ENCODE measurements at places on chromosomes 16 and 17.

GRCh38 chr17:157901-158300, 20.5 kb downstream of the SCGB1C2 start:
- no peak for DNase-seq

DNA sequence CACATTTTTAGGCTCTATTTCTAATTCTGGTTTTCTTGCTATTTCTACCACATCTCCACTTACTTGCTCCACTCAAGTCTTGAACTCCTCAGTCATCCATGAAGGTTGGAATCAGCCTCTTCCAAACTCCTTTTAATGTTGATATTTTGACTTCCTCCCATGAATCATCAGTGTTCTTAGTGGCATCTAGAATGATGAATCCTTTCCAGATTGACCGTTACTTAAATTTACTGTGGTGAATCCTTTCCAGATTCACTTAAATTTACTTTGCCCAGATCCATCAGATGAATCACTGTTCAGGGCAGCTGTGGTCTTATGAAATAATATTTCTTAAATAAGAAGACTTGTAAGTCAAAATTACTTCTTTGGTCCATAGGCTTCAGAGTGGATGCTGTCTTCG, 32.4 kb downstream of the CLTC start:
- no peak for DNase-seq

DNA sequence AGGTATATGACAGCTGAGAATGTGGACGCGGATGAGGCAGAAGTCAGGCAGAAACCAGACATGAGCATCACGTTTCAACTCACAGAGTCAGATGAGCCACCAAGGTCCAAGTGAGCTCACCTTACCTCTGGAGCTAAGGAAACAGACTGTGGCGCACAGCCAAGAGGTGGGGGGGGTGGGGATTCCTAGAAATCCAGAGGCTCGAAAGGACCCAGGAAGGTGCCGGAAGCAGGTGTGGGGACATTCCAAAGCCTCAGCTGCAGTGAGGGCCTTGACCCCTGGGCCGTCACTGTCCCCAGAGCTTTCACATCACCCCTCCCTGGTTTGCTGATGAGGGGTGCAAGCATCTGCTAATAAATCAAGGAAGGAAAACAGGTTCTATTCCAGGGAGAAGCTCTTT, 29.3 kb upstream of the RCVRN start:
- no peak for DNase-seq

GRCh38 chr16:85395207-85395912, 217.8 kb upstream of the GSE1 start:
- DNase-seq, result peak; percentile 93

- no peak for DNase-seq
Measured at GRCh38 chr17:76009969-76010661, 9.5 kb downstream of the CDK3 start.

DNA sequence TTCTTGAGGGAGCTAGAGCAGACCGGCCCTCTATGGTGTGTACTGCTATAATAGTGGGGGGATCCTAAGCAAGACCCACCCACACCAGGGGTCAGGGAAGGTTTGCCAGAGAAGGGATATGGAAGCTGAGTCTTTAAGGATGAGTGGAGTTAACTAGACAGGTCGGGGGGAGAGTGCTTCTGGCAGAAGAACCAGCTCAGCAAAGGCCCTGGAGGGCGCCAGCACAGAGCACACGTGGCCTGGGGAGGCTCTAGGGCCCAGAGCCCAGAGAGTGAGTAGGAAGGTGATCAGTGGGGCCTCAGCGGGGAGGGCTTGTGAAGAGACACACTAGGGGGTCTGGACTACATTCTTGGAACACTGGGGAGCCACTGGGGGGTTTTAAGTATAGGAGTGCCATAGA, 21.1 kb downstream of the NGFR start:
- DNase-seq, result no peak

GRCh38 chr17:70060415-70060814, 14.6 kb upstream of the KCNJ16 start:
- no peak for DNase-seq

GRCh38 chr17:17236295-17237025, 508 bp downstream of the FLCN start:
- DNase-seq, result no peak

- no peak for DNase-seq
Measured at GRCh38 chr16:85986931-85987749, 88.2 kb downstream of the IRF8 start.

- no peak for DNase-seq
Measured at GRCh38 chr16:89052890-89053724, 40.5 kb upstream of the ACSF3 start.

DNA sequence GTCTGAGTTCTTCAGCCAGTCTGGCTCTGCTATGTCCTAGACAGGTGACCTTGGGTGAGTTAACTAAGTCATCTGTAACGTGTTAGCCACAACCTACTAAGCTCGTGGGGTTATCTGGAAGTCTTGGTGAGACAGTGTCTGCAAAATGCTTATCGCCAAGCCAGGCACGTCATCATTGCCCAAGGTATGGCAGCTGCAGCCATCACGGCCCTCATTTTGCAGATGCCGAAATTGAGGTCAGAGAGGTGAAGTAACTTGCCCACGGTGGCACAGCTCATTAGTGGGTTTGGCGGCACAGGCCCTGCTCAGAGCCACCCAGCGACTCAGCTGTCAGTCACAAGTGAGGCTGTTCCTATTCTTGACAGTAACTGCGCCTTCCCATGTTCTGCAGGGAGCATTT, 79.8 kb downstream of the CMIP start:
- no peak for DNase-seq

GRCh38 chr16:50722405-50722737, 19.5 kb upstream of the CYLD start:
- no peak for DNase-seq

Data from fibroblast of skin of left biceps (primary cell).